ENCODE measurements at places on chromosomes 16 and 17.
A peak's percentile ranks its signal among the peaks of the same experiment; 100 is the strongest.

DNA sequence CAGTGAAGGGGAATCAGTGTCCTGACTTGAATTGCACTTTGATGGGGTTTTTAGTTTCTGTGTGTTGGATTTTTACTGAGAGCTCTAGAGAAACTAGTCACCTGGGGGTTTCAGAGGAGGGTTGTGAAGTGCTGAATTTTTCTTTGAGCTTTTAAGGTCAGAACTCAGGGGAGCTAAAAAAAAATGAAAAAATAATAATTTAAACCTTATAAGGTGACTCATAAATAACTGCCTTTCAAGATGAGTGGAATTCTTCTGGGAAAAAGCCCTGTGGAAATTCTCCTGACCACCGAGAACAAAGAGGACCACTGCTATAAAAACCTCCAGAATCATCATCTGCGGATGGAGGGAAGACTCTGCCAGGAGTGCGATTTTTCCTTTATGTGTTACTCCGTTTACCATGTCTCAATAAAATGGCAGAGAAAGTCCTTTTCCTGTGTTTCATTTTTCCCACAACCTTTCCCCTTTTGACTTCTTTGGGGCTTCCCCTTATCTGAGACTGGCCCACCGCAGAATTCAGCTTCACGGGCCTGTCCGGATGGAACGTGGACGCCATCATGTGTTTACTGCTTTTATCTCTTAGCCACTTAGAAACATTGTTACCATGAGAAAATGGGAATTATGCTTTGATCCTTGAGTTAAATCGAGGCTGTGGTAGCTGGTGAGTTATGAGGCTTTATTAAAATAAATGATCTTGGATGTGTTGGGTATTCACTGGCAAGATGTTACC, 39.7 kb downstream of the RPTOR start:
- DNase-seq = no peak

DNA sequence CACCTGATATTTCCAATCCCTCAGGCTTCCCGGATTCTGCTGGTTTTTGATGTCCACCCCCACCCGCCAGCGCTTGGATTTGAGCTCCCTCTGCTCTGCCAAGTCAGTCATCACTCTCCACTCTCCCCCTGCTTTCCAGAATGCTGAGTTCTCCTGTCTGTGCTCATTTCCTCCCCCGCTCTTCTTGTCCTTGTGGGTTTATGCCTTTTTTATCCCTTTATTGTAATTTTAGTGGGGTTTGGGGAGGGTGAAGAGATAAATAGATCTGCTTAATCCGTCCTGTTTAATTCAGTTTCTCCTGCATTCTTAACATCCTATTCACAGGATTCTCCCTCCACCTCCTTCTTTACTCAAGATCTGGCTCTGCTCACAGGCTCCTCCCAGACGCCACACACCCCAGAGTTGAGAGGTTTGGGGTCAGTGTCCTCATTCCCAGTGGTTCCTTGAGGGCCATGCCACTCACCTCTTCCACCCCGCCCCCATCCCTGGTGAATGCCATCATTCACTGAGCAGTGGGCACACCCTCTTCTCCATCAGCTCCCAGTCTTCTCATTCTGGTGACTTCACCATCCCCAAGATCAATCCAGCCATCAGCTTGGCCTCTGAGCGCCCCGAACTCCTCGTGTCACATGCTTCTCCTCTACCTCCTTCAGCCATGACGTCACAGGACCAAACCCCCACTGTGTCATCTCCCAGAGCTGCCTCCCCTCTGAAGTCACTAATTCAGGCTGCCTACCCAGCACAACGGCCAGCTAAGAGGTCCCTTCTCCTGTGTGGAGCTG, 15.1 kb upstream of the GUCY2D start:
- DNase-seq = no peak

GRCh38 chr17:50262001-50262794, 12.1 kb upstream of the TMEM92 start:
- no peak for DNase-seq

GRCh38 chr17:72063262-72063661, 57.6 kb upstream of the SOX9 start:
- DNase-seq = no peak

GRCh38 chr17:48066656-48067055, 18.5 kb downstream of the NFE2L1 start:
- DNase-seq = no peak

DNA sequence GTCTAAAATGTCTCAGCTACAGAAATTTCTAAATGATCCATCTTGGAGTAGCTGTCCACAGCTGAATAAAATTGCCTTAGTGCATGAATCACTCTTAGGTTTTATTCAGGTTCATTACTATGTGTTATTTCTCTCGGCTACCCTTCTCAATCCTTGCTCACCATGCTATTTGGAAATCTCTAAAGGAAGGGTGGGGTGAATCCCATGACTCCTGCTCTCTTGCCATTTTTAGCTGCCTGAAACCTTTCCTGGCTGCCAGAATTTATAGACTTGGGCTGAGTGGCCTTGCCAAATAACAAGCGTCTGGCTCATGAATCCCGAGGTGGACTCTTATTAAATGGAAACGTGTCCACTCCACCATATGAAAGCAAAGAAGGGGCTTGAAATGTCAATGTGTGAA, 936.1 kb upstream of the SOX9 start:
- DNase-seq = peak; percentile 73

GRCh38 chr16:54268766-54269165, 17.8 kb downstream of the IRX3 start:
- DNase-seq = no peak

DNA sequence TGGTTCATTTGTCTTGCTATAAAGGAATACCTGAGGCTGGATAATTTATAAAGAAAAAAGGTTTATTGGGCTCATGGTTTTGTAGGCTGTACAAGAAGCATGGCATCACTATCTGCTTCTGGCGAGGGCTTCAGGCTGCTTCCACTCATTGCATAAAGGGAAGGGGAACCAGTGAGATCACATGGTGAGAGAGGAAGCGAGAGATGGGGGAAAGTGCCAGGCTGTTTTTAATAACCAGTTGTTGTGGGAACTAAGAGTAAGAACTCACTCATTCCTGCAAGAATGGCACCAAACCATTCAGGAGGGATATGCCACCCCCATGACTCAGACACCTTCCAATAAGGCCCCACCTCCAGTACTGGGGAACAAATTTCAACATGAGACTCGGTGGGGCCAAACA, 24.3 kb downstream of the SPECC1 start:
- no peak for DNase-seq

DNA sequence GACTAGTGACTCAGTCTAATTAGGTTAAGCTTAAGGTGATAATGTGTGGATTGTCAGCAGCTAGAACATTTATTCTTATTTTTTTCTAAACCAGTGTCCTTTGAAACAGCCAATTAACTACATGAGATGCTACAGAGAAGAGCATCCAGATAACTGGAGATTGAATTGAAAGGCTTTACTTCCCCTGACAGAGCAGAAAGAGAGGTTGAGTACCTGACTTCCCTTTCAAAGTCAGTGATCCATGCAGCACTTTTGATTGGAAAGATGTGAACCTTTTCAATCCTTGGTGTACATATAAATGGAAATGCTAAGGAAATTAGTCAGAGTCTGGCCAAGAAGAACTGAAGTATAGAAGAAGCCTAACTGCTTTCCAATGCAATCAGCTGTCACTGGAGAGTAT, 653.8 kb downstream of the CDH8 start:
- no peak for DNase-seq

DNA sequence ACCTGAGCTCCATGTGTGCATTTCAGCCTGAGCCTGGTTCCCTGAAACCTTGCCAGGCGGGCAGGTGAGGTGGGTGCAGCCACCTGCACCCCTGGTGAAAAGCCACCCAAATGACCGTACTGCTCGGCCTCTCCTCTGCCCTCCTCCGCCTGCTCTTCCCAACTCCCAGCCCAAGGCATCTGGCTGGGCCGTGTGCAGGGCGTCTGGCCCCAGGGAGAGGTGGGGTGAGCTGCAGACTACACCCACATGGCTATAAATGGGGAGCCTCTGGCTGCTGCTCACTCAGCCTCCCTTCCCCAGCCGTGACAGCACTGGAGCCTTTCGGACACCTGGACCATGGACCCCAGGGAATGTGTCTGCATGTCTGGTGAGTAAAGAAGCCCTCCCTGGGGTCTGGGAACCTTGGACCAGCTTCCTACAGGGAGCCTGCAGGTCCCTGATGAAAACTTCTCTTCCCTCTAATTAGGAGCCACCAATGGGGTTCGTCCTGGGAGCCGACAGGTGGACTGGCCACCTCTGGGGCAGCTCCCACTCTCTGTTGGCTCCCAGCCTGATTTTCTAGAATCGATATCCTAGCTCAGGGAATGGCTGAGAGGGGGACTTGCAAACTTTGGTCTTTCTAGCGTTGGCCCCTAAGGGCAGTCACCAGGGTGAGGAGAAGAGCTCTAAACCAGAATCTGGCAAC, at the start of gene MT4:
Gene MT4, plus strand, starts transcription at position 281 of the 685 bp plus-strand sequence. Its CDS starts 56 bp downstream, at position 337.
- no peak for DNase-seq

Data from myocyte (in vitro differentiated cells).